ENCODE measurements at places on chromosomes 16 and 17.
A peak's percentile ranks its signal among the peaks of the same experiment; 100 is the strongest.

- no peak for DNase-seq
Measured at GRCh38 chr16:80198311-80199299, 342.2 kb upstream of the DYNLRB2 start.

DNA sequence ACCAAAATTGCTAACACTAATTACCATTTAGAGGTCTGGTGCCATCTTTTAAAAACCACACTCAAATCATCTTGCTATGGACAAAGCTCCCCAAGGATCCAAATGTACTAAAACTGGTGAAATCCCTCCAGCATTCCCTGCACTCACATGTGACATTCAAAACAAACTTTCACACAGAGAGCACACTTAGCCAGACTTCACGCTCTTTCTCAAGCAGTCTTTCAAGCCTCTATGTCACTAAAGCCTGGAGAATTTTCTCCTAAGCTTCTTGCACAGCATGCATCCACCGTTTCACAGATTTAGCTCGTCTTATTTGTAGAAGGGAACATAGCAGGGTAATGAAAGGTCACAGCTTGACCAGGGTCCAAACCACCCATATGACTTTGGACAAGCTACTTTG is 19.3 kb downstream of the CMTM3 start:
- no peak for DNase-seq

DNA sequence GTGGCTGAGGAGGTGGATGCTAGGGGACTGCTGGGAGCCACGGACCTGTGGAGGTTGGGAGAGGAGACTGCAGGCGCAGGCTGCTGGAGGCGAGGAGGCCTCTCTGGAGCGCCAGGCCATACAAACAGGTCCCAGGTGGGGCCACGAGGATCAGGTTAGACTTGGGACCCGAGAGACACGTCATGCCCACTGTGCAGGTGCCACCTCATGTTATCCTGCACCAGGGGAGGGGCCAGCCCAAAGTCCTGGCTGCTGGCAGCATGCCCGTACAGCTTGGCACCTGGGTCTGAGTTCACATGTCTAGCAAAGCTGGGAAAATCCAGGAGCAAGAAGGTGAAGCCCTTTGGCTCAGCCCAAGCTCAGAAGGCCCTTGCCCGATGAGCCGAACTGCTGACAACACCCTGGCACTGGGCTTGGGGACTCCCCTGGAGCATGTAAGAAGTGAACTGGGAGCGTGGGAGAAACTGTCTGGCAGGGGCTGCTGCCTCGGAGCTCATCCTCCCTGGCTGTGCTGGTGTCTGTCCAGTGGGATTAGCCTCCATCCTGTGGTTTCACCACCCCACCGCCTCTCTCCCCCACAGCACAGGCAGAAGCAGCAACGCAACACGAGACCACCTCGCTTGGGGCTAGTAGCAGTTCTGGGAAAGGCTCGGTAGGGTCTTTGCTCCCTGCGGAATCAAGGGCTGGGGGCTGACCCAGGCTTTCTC is 5.3 kb downstream of the ARHGDIA start:
- peak; percentile 19 for DNase-seq

DNA sequence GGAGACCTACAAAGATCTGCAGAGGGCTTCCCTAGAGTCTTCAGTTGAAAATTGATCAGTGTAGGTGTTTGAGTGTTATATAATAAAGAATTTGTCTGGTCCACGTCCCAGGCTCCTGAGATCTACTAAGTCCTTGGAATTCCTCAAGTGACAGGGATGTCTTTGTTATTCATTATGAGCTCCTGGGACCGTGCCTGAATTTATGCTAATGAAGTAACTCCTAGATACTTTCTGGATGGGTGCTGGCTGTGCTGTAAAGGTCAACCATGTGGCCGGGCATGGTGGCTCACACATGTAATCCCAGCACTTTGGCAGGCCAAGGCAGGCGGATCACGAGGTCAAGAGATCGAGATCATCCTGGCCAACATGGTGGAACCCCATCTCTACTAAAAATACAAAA is 43.7 kb downstream of the CDC27 start:
- no peak for DNase-seq

DNA sequence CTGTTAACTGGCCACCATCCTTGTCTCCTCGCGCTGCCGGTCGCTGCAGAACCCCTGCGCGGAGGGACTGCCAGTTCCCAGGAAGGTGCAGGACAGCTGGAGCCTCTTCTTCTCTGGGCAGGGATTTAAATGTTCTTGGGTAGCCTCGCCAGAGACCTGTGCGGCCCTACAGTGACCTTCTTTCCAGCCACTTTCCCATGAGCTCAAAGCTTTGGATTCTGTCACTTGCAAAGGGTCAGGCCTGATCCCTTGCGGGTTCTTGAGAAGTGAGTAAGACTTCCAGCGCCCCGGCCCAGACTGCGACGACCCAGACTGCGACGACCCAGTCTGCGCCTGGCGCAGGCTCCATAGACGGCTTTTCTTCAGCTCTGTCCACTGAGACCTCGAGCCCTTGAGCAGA is 1.4 kb upstream of the SLFN5 start:
- DNase-seq = peak; percentile 37

DNA sequence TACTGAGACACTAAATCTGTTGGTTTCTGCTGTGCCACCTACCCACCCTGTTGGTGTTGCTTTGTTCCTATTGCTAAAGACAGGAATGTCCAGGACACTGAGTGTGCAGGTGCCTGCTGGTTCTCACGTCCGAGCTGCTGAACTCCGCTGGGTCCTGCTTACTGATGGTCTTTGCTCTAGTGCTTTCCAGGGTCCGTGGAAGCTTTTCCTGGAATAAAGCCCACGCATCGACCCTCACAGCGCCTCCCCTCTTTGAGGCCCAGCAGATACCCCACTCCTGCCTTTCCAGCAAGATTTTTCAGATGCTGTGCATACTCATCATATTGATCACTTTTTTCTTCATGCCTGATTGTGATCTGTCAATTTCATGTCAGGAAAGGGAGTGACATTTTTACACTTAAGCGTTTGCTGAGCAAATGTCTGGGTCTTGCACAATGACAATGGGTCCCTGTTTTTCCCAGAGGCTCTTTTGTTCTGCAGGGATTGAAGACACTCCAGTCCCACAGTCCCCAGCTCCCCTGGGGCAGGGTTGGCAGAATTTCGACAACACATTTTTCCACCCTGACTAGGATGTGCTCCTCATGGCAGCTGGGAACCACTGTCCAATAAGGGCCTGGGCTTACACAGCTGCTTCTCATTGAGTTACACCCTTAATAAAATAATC is 14.6 kb downstream of the STH start:
- DNase-seq = no peak

DNA sequence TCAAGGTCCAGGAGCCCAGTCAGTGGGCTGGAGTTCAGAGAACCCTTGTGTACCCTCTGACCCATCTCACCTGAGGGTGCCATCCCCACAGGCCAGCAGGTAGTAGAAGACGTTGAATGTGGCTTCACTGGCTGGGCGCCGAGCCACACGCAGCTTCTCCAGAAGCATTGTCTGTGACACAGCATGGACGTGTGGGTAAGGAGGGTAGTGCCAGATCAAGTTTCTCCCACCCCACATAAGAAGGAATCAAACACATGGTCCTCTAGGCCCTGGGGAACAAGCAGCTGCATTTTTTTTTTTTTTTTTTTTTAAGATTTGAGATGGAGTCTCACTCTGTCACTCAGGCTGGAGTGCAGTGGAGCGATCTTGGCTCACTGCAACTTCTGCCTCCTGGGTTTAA is 60.9 kb downstream of the MYO18A start:
- no peak for DNase-seq

DNA sequence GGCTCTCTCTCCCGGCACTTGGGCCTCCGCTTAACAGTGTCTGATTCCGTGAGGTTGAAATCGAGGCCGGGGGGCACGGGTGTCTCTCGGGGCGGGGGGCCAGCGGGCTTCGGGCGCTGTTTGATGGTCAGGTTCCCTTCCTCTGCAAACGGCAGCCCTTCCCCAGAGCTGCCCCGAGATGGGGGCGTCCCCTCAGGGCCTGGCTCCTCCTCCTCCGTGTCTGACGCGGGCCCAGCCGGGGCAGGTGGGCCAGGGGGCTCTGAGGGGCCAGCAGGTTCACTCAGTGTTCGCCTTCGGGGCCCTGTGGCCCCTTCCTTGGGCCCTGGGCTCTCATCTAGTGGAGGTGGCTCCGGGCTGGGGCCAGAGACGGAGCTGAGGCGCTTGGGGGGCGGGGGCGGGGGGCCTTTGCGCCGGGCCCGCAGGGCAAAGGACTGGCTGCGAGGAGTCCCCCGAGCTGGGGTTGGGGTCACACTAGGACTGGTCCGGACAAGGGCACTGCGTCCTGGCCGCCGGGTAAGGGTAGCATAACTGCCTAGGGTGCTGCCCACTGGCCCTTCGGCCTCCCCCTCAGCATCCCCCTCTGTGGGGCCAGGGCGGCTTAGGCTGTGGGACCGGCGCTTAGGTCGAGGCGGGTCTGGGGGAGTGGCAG is 13.1 kb downstream of the CASKIN2 start:
- no peak for DNase-seq
